Keratinocyte (primary cell): ENCODE measurements at places on chromosomes 16 and 17. TPM values are rescaled to one million over a fixed set of nuclear protein-coding genes. Genes with fewer than 3 reads are reported as not detected.

The SECTM1 gene
- 1.7 to 2.2 TPM (median 2.0 TPM) in 3 replicates for polyA plus RNA-seq

The EEF2K gene
- polyA plus RNA-seq = 6.5 to 13.0 TPM (median 7.3 TPM) in 3 replicates

The TUBB3 gene
- polyA plus RNA-seq = 29.2 to 54.2 TPM (median 34.0 TPM) in 3 replicates

The RSAD1 gene
- polyA plus RNA-seq = 25.5 to 28.5 TPM (median 28.2 TPM) in 3 replicates

The PARD6A gene
- polyA plus RNA-seq = 0.05 to 0.23 TPM (median 0.20 TPM) in 3 replicates

DNA sequence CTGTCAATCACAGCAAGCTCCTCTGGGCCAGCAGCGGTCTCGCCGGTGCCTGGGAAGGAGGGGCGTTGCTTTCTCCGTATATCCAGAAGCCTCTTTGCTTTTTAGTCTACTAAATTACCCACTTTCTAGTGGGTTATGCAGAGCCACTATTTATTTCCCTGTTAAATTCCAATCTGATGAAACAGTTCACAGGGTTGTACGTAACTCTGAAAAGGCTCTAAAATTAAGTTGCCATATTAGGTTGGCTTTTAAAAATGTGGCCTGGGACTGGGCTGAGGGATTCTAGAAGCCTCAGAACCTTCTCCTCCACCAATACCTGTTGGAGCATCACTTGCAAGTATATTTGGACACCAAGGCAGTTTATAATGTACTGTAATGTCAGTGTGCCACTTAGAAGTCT, 27.2 kb downstream of the MARCHF10 start:
- peaks cover 41% of the 10 kb centered on the region for H3K4me1 ChIP-seq
- no peaks in the 10 kb centered on the region for H3K36me3 ChIP-seq
- peak overlapping the region; percentile 6 for H3K27ac ChIP-seq
- H3K27me3 ChIP-seq = no peaks in the 10 kb centered on the region

DNA sequence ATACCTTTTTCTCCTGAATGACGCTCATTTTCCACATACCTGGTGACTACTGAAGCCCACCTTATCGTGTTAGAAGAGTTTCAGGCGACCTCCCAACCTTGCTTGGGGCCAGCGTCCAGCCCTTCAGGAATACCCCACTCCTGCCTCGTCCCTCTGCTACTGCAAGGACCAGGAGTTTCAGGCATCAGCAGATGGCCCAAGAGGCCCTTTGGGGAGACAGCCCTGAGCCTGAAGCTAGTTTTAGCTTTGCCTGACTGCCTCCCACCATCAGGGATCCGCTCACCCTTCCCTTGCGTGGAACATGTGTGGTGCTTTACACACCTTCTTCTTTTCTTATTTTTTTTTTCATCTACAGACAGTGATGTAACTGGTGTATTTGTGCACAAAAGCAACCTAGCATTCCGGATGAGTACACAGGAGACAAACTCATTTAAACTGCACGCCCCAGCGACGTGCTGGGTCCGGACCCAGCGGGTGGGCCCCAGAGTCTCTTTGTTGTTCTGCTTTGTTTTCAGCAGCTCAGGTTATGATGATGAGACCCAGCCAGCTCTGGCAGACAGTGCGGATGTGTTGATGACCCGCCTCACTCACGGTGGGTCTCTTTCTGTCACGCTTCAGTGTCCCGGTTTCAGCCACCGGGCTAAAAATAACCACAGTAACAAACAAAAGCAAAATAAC, 242.4 kb downstream of the C16orf95 start:
- H3K27me3 ChIP-seq = no peaks in the 10 kb centered on the region
- peaks cover 7% of the 10 kb centered on the region for H3K4me1 ChIP-seq
- DNase-seq = no peak
- H3K36me3 ChIP-seq = no peaks in the 10 kb centered on the region
- H3K4me3 ChIP-seq = no peak overlapping the region

DNA sequence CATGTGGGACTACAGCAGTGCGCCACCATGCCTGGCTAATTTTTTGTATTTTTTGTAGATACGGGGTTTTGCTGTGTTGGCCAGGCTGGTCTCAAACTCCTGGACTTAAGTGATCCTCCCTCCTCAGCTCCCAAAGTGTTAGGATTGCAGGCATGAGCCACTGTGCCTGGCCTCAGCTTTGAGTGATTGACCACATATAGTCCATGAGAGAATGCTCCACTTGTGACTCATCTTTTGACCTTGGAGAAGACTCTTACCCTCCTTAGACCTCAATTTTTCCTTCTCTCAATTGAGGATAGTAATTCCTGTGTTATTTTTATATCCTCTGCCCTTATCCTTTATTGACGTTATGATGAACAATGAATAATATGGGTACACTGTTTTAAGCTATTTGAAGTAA, 30.9 kb upstream of the DUSP14 start:
- no peak overlapping the region for H3K27ac ChIP-seq
- no peak overlapping the region for H3K4me3 ChIP-seq
- no peaks in the 10 kb centered on the region for H3K27me3 ChIP-seq
- no peak for DNase-seq
- H3K4me1 ChIP-seq = no peaks in the 10 kb centered on the region
- peaks cover 1% of the 10 kb centered on the region for H3K36me3 ChIP-seq

DNA sequence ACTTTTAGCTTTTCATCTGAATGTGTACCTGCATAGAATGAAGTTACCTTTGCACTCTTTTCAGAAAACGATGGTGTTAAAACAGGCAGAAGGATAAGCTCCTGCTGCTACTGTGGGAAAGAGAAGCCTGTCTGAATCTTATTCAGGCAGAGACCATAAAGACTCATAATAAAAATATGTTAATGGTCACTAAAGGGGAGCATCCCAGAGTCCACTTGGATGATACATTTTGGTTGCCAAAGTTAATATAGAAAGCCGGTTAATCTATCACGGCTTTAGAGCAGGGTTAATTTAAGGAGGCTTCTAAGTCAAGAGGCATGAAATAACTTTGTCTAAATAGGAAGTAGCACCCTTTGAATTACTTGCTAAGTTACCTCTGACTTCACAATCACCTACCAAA, 2.9 kb downstream of the MARCHF10 start:
- H3K4me1 ChIP-seq = peaks cover 7% of the 10 kb centered on the region
- DNase-seq = no peak
- no peaks in the 10 kb centered on the region for H3K36me3 ChIP-seq
- no peak overlapping the region for H3K27ac ChIP-seq
- no peaks in the 10 kb centered on the region for H3K27me3 ChIP-seq

GRCh38 chr17:68176718-68177117, 71.1 kb upstream of the AMZ2 start:
- H3K36me3 ChIP-seq = no peaks in the 10 kb centered on the region
- no peak overlapping the region for H3K27ac ChIP-seq
- H3K4me3 ChIP-seq = no peak overlapping the region
- no peaks in the 10 kb centered on the region for H3K27me3 ChIP-seq
- no peak for DNase-seq
- no peaks in the 10 kb centered on the region for H3K4me1 ChIP-seq

DNA sequence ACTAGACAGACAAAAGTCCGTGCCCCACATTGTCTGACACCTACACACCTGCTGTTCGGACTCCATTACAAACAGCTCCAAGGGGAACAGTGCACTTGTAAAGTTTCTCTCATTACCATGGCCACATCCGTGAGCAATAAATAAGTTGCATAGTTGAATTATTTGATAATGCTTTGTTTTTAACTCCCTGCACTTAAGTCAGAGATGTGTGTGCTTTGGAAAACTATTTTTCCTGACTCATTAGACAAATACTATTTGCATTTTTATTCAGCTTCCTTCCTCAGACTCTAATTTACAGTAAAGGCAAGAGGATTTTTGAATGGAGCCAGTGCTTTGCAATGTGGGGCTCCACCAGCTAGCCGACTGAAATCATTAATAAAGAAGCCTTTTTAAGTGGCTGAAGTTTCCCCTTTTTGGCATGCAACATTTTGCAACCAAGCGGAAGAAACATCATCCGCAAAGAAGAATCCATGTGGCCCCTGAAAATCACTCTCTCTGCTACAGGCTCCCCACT, 6.5 kb upstream of the CCL2 start:
- H3K27ac ChIP-seq = no peak overlapping the region
- H3K4me3 ChIP-seq = no peak overlapping the region
- DNase-seq = no peak
- peaks cover 10% of the 10 kb centered on the region for H3K4me1 ChIP-seq
- no peaks in the 10 kb centered on the region for H3K36me3 ChIP-seq
- H3K27me3 ChIP-seq = no peaks in the 10 kb centered on the region

DNA sequence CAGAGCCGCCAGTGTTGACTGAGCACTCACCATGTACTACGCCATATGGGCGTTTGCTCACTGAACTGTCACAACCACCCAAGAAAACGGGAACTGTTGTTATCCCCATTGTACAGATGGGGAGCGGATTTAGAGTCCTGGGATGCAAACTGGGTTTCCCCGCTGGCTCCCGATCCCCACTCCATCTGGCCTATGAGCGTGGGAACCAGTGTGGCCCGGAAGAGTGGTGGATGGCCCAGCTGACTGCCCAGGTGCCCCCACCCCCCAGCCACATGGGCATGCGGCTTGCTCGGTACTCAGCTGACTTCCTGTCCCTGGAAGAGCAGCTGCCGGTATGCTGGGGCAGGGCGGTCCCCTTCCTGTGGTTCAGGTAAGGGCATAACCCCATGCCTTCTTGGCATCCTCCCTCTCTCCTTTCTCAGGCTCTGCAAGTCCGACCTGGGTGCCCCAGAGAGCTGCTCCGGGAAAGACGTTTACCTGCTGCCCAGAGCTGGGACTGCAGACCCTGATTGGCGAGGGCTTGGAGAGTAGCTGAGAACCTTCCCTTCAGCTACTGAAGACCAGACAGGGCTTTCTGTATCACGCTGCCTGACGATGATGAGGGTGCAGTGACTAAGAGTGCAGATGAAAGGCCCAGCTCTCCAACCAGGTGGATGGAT, 16.2 kb downstream of the SOCS3 start:
- H3K4me3 ChIP-seq = no peak overlapping the region
- no peak for DNase-seq
- peaks cover 77% of the 10 kb centered on the region for H3K4me1 ChIP-seq
- H3K27ac ChIP-seq = peak overlapping the region; percentile 87

DNA sequence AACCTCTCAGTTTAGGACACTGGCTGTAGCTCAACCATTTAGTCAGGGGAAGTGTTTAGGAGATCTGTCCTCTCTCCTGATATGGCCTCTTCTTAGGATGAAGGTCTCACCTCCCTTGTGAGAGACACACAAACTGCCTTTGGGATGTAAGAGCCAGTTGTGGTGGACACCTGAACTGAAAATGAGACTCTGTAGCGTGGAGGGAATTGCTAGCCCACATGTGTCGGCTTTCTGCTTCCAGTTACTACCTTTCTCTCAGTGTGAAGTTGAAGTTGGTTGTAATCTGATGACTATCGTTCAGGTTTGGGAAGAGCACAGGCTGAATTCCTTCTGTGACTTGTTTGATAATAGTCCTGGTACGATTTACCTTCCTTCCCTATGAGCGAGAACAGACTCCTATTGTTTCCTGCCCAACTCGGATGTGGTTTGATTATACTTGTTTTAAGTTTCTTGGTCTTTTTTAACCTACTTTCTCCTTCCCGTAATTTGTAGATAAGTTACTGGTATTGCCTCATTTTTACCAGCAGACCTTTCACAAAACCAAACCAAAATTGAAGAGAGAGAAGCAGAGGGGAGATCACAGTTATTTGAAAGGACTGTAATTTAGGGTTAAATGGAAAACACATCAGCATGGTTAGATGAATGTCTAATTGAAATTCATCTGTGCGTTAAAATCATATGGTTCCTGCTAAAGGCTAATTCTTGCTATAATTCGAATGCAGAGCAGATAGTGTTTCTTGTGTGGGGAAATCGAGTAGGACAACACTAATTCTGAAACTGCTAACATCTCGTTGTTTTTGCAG, 43.2 kb downstream of the CLEC16A start:
- no peaks in the 10 kb centered on the region for H3K27me3 ChIP-seq
- no peak overlapping the region for H3K27ac ChIP-seq
- no peak for DNase-seq

GRCh38 chr17:4492721-4493561, 5.7 kb upstream of the SPNS2 start:
- peaks cover 19% of the 10 kb centered on the region for H3K4me1 ChIP-seq
- no peak for DNase-seq
- H3K4me3 ChIP-seq = no peak overlapping the region
- H3K36me3 ChIP-seq = no peaks in the 10 kb centered on the region

DNA sequence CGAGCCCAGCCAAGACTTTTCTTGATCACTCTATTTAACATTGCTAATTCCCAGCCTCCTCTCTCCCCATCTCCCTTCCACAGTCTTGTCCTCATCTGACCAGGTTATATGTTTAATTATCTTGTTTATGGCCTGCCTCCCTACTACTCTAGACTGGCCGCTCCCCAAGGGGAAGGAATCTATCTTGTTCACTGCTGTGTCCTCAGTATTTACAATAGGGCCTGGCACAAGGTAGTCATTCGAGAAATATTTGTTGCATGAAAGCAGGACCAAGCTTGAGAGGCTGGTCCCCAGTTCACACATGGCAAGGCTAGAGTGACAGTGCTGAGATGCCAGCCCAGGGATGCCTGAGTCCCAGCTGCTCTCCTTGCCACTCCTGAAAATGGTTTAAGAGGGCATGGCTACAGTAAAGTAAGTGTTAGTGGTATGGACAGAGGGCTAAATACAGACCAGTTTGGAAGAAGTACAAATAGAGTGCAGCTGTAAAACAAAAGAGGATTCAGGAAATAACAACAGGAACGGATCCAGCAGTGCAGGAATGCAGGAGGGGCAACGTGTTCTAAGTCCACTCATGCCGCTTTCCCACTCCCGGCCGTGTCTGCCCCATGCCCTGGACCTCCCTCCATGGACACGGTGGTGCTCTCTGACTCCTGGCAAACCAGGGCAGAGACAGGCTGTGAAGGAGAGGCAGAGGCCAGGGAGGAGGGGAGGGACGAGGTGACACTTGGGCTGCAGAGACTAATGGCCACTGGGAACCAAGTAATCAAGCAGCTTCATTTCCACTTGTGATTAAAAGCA, 65.6 kb downstream of the TOM1L2 start:
- no peak overlapping the region for H3K4me3 ChIP-seq
- no peaks in the 10 kb centered on the region for H3K36me3 ChIP-seq
- H3K27ac ChIP-seq = no peak overlapping the region
- DNase-seq = no peak
- H3K27me3 ChIP-seq = no peaks in the 10 kb centered on the region

DNA sequence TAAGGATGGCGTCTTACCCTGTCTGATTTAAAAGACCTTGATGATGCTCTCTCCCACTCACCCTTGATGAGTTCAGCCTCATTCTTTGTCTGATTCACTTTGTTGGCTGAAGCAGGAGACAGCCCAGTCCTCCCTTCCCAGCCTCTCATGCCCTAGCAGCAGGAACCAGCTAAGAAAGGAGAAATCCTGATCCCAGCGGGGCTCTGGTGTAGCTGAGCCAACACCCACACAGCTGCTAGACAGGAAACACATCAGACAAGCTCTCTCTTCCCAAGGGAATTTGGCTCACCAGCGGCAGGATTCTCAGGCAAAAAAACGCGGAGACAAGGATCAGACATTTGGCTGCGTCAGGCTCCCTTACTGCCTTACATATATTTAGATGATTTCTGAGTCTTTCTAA, 211.5 kb downstream of the CDH11 start:
- no peak overlapping the region for H3K4me3 ChIP-seq
- no peak for DNase-seq
- no peak overlapping the region for H3K27ac ChIP-seq

GRCh38 chr17:80002690-80003490, 32.8 kb downstream of the TBC1D16 start:
- no peak overlapping the region for H3K4me3 ChIP-seq
- H3K27me3 ChIP-seq = no peaks in the 10 kb centered on the region
- no peak overlapping the region for H3K27ac ChIP-seq
- no peaks in the 10 kb centered on the region for H3K4me1 ChIP-seq
